ENCODE measurements at places on chromosomes 1 and 21.

DNA sequence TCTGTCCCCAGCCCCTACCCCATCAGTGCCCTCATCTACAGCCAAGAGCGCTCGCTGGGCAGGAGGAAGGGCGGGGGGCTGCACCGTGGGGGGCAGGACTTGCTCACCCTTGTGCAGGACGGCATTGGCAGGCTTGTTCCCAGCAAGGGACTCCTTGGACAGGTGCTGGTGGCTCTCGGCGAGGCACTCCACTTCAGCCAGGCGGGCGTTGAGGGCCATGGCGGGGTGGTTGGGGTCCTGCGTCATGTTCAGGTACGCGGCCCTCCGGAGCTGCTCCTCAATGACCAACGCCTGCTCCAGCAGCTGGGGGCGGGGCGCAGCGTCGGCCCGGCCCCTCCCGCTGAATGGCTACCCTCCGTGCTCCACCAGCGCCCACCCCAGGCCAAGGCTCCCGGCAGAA, 64.0 kb downstream of the KCNAB2 start:
- no peak for DNase-seq

GRCh38 chr1:61299463-61299862, 217.1 kb downstream of the NFIA start:
- DNase-seq, result no peak

DNA sequence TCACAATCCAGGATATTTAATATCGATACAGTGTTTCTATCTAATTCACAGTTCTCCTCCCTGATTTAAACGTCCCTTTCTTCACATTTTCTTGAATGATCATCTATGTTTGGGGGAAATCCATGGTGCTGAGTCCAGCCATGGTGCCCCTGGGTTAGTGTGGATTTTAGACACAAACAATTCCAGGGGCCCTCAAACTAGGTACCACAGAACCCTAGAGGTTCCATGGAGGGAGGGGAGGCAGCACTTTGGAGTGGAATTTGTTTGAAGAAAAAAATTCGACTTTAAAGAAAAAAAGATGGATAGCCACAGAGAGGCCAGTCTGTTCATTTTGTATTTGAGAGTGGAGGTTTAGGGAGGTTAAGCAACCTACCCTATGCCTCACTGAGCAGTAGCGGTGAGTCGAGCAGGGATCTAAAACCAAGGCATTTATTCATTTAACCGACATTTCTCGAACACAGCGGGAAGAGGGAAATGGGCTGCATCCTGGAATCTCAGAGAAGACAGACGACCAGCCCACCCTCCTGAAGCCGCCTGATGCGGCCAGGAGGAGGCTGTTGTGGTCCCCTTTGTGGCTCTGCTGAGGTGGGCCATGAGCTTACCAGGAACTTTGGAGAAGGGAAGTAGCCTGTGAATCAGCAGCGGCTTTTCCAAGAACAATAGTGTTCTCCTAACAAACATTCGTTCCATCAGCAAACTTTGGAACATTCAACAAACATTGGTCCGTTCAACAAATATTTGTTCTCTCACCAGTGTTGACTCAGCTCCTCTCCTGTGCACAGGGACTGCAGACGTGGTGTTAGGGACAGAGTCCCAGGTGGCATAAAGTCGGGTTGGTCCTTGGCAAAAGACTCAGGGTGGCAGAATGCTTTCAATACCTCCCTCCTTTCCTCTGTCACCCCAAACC, 103.5 kb upstream of the ZBTB40 start:
- DNase-seq, result peak; percentile 73

DNA sequence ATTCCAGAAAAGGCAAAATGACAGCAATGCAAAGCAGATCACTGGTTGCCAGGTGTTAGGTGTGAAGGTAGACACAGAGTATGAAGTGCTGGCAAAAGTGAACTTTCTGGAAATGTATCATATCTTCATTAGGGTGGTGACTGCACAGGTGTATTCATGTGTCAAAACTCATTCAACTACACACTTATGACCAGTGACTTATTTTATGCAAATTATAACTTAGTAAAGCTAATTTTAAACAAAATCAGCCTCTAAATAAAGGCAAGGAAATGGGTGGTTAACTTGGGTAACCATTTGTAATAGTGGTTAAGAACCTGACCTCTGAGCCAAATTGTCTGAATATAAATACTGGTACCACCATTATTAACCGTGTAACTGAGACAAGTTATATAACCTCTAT, 7.4 kb downstream of the COP1 start:
- no peak for DNase-seq

GRCh38 chr1:36327421-36328087, 4.1 kb upstream of the EVA1B start:
- no peak for DNase-seq

GRCh38 chr1:39672551-39672947, 642 bp upstream of the NT5C1A start:
- no peak for DNase-seq
